ENCODE measurements at places on chromosomes 3 and 15.

- no peak for DNase-seq
Measured at GRCh38 chr15:43898891-43899290, 72.1 kb downstream of the WDR76 start.

- DNase-seq: no peak
Measured at GRCh38 chr3:136939489-136939888, 18.3 kb upstream of the IL20RB start.

- no peak for DNase-seq
Measured at GRCh38 chr3:45437383-45437782, 49.0 kb downstream of the LARS2 start.

- DNase-seq: no peak
Measured at GRCh38 chr3:142931222-142931621, 32.3 kb downstream of the PAQR9 start.

- DNase-seq: no peak
Measured at GRCh38 chr3:194573680-194574437, 59.4 kb downstream of the TMEM44 start.

DNA sequence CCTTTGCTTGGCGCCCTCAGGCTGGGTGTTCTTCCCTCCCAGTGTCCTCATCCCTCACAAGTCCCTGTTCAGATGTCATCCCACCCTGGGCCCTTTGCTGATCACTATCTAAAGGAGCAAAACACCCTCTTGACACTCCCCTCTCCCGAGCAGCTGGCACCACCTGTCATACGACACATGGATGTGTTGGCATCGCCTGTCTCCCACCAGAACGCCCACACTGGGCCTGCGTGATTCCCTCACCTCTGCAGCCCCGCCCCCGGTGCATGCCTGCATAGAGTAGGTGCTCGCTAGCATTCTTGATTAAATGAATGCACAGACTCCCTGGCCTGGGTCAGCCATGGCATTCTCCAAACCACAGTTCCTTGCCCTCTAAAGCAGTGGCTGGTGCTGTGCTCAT, 75.8 kb downstream of the DNAJB8 start:
- no peak for DNase-seq

DNA sequence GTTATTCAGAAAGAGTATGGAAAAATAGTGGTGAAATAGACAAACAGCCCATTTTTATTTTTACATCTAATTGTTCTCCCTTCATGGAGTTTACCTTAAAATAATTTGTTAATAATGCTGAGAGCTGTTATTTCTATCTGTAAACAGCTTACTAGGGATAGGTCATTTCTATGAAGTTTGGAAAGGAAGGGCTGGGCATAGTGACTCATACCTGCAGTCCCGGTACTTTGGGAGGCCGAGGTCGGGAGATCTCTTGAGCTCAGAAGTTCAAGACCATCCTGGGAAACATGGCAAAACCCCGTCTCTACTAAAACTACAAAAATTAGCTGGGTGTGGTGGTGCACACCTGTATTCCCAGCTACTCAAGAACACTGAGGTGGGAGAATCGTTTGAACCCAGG, 624.3 kb upstream of the LMCD1 start:
- DNase-seq: no peak

DNA sequence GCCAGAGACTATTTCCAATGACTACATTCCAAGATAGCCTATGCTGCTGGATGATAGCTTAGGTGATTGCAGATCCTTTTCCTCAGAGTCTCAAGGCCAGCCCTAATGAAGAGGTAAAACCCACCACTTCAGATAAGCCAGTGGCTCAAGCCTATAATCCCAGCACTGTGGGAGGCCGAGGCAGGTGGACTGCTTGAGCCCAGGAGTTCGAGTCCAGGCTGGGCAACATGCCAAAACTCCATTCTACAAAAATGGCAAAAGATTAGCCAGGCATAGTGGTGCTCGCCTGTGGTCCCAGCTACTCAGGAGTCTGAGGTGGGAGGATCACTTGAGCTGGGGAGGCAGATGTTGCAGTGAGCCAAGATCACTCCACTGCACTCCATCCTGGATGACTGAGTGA, 495.3 kb downstream of the ZIC1 start:
- DNase-seq: no peak

GRCh38 chr3:78455166-78455565, 1312.6 kb downstream of the ROBO1 start:
- DNase-seq: no peak

GRCh38 chr15:37731146-37731746, 203.2 kb upstream of the TMCO5A start:
- no peak for DNase-seq

DNA sequence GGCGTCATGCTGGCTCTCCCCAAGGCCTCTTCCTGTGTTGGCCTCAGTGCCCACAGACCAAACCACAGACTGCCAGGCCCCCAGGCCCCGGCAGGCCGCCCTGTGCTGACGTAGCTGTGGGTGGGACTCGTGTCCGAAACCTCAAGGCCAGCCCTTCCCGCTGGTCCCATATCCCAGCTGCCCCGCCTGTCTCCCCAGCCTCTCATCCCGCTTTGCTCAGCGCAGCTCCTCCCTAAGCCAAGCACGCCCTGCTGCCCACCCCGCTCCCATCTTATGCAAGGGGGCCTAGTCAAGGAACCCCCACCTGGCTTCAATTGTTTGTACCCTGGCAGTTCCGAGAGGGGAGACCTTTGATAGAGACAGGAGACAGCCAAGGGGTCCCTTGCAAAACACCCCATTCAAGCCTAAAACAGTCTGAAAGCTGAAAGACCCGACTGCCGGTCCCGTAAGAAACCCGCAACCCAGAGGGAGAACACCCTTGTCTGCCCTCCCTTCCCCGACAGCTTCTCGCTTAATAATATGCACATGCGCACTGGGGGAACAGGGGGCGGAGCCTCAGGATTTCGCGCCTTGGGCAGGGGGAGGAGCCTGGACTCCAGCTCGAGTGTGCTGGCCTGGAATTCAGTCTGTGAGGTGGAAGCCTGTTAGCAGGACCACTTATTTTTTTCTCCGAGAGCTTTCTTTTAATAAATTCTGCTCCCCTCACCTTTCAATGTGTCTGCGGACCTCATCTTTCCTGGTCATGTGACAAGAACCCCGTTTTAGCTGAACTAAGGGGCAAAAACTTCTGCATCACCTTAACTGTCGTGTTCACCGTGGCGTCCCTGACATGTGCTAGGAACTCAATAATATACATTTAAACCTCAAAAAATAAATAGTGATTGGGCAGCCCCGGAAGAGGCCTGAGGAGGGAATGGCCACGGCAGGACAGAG, 17.2 kb downstream of the TNFAIP8L3 start:
- DNase-seq: no peak
